ENCODE measurements at places on chromosomes 12 and 14.

- DNase-seq = no peak
These were observed 295.6 kb downstream of the PCNX1 start for GRCh38 chr14:71202881-71203280.

GRCh38 chr12:109652233-109652976 is 61.2 kb upstream of the FAM222A start:
- no peak for DNase-seq

DNA sequence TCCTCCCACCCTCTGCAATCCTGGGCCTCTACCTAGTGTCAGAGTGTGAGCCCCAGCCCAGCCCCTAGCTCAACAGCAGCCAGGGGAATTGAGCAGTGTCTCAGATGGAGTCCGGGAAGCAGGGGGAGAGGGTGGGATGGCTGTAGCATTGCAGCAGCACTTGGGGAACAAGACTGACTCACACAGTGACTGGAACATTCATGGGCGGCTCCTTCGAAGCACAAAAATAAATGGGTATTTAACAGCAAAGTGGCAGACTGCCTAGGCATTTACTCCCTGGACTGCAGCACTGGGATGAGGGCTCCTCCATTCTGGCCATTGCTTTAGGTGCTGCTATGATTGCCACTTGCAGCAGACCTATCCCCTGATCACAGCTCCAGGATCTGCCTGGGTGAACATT is 46.0 kb upstream of the STK38L start:
- peak; percentile 8 for DNase-seq

DNA sequence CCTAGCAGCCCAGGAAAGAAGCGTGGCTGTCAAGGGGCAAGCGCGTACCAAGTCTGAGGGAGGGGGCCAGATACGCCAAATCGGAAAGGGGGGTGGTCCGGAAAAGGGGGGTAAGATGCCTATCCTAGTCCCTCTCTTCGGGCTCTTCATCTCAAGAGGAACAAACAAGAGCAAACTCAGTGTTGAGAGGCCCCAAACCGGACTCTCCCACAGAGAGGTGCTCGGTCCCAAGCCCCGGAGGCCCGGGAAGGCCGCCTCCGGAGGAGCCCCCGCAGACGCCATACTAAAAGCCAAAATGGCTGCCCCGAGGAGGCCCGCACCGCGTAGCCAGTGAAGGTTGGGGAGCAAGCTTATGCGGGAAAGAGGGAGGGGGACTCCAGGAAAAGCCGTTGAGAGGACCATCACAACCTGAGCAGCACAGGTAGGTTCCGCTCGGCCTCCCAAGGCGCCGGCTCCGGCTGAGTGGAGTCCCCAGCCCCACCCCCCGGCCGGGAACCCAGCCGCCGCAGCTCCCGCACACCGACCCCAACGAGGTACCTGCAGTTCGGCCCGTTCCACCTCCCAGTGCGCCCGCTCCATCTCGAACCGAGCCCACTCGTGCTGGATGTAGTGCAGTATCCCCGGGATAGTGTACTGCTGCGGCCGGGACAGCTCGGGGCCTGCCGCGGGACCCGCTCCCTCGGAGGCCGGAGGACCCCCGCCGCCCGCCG is at the start of gene AP4S1:
TSS of gene AP4S1 (plus strand) at position 283 of the 710 bp plus-strand sequence. CDS start 40,548 bp downstream, outside the sequence.
- peak; percentile 71 for DNase-seq
